ENCODE measurements at places on chromosomes 11 and 22.

DNA sequence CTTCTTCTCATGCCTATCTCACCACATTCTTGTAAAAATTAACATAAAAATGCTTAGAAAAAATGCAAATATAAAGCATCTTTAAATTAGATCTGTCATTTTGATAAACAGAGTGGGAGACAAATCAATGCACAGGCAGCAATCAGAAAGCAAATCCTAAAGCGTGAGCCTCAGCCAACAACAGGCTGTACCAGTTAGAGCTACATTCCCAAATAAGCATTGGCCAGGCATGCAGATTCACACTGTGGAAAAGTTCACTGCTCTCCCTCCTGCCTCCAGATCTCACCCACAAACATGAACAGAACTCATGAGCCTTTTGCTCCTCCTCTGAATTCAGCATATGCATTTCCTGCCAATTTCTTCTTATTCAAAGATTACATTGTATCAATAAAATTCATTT lies 115.2 kb upstream of the FAT3 start:
- no peak for DNase-seq

DNA sequence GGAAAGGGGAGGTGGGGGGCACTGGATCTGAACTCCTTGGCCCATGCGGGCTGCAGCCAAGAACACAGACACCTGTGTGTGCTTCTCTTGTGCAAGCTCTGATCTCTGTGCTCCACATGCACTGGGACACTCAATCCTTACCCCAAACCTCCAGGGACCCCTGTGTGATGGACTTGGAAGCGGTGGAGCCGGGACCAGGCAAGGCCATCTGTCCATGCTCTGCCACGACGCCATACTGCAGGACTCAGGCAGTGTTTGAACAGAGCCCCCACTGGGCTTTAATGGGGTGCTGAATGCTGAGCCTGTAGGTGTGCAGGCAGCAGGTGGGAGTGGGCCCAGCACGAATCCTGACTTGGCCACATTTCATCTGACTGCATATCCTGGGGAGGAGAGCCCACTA lies 23.4 kb downstream of the PPM1F start:
- no peak for DNase-seq

DNA sequence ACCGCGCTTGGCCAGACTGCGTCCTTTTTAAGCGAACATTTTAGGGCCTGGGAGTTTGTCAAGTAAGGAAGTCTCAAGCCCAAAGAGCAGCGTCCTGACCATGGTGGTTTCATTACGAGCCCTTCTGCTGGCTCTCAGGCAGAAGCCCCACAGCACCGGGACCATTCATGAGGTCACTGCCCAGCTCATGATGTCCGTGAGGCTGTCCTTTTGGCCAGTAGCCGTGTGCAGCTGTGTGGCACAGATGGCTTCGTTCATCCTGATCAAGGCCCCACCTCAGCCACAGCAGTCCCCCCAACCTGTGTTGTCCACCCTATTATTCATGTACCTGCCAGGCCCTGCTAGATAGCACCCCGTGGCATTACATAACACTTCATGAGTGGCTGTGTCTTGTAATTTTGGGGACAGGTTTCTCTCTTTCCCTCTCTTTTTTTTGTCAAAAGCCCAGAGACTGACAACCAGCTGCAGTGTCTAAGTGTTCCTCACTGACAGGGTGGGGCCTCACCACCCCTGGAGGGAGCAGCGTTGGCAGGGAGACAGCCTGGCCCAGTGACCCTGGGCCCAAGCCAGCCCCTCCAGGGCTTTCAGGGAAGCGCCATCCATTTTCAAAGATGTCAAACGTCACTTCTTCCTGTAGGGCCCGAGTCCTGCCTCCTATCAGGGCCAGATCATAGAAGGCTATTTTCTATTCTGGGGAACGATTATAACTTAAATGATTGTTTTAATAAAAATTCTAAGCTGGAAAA lies 21.8 kb upstream of the CABP7 start:
- DNase-seq = no peak

- DNase-seq = no peak
Observed at GRCh38 chr22:43928908-43929307, 5.3 kb downstream of the PNPLA3 start.

DNA sequence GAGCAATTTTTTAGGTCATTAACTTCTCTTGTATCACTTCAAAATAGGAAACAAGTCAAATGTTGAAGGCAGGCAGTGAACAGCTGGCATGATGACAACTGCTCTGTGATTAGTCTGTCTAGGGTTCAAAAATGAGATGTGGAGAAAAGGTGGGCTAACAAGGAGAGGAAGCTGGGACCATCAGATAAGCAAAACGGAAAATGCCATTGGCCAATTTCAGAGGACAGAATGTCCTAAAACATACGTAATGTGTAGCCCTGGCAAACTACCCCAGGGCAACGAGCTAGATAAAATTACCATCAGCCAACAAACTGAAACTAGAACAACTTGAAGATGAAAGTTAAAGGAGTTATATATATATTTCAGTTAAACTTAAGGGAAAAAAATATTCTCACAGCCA lies 93.2 kb downstream of the RELT start:
- peak; percentile 66 for DNase-seq

GRCh38 chr11:118180300-118180703 lies 3.9 kb upstream of the SCN2B start:
- DNase-seq = no peak

Data from endothelial cell of umbilical vein (primary cell).